ENCODE measurements at places on chromosomes 12 and 14.
A peak's percentile ranks its signal among the peaks of the same experiment; 100 is the strongest.

GRCh38 chr12:94048757-94049156 lies 99.6 kb upstream of the PLXNC1 start:
- DNase-seq = no peak

GRCh38 chr14:24844011-24844410 lies 205.9 kb downstream of the STXBP6 start:
- DNase-seq = no peak

GRCh38 chr12:29376118-29376517 lies 4.9 kb downstream of the ERGIC2 start:
- DNase-seq = no peak

- DNase-seq = no peak
Measured at GRCh38 chr12:68759852-68760251, 13.9 kb downstream of the SLC35E3 start.

DNA sequence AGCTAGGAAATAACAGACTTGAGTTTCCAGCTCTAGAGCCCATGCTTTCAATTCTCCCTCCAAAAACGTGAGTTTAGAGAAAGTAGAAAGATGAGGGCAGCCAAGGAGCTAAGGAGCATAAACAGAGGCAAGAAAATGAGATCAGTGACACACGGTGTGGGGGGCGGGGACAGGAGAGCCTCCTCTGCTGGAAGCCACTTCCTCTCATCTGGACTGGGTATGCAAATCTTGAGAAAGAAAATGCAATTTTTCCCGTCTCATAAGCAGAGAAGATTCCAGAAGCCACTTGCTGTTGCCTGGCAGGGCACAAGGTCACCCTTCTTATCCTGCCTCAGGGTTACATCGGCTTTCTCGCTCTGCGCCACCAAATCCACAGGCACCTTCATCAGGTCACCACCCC lies 6.0 kb downstream of the OR10P1 start:
- DNase-seq = no peak

- peak; percentile 53 for DNase-seq
Measured at GRCh38 chr14:68862954-68863594, 70.2 kb upstream of the ZFP36L1 start.

DNA sequence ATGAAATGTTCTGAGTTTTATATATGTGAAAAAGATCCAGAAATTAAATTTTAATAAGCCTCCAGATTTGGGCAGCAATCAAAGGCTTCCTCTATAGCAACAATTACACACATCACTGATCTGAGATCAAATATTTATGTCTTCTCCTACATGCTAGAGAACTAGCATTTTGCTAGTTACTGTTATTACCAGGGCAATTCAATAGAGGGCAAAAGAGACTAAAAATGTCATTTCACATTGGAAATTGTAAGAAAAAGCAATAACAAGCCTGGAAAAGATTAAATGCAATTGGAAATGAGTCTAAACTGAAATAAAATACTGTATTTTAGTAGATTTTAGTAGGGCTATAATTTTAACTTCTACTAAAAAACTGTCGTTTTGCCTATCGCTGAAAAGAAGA lies 32.6 kb upstream of the ANO6 start:
- no peak for DNase-seq

DNA sequence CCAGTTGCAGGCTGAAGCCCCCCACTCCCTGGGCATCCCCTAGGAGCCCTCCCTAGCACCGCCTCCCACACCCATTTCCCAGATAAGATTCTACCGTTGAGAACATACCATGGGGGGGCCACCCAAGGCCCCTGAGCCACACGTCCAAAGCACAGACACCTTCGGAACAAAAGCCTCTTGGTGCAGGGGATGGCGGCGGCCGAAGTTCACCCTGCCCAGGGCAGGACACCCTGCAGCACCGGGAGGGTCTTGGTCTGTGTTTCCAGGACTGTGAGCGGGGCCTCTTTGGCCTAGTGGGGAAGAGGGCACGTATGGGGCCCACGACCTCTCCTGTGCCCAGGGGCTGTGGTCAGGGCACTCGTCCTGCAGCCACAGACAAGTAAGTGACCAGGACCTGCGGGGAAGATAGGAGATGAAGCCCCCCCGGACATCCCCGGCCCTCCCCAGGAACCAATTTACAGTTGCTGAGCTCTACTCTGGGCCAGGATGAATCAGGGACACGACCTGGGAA lies 154.3 kb upstream of the C14orf180 start:
- no peak for DNase-seq

DNA sequence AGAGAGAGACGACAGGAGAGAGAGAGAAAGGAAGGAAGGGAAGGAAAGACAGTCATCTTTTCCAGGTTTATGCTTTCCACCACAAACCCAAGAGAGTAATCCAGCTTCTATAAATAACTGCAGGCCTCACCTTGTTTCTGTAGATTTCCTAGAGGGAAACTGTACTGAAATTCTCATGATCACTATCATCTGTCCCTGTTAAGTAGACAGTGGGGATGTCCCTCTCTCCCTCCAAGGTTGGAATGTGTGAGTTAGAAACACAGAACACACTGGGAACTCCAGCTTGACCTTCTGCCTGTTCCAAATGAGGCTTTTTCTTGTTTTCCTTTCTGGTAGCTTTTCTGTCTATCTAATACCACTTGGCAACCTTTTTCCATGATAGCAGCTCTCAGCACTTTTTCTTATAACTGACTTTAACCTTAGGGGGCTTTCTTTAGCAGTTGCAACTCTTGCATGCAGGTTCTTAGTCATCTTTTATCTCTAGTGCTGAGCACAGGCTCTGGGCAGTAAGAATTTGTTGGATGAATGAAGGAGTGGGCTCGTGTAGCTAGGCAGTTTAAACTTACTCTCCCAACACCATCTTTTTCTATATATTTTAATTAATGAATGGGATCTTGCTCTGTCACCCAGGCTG lies 22.8 kb upstream of the FBXO33 start:
- no peak for DNase-seq

GRCh38 chr12:104044158-104044557 lies 5.8 kb downstream of the GLT8D2 start:
- DNase-seq = no peak

GRCh38 chr12:89834676-89835075 lies 126.0 kb upstream of the ATP2B1 start:
- DNase-seq = no peak

DNA sequence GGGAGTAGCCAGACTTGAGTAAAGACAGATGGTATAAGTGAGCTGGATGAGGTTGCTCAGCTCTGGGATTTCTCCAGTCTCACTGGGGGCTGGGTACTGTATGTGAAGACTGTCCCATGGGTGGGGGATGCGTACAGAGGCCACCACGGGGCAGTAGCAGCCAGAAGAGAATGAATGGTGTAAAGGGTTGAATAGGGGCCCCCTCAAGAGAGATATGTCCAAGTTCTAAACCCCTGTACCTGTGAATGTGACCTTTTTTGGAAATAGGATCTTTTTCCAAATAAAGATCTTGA lies 21.8 kb upstream of the BCDIN3D start:
- no peak for DNase-seq

DNA sequence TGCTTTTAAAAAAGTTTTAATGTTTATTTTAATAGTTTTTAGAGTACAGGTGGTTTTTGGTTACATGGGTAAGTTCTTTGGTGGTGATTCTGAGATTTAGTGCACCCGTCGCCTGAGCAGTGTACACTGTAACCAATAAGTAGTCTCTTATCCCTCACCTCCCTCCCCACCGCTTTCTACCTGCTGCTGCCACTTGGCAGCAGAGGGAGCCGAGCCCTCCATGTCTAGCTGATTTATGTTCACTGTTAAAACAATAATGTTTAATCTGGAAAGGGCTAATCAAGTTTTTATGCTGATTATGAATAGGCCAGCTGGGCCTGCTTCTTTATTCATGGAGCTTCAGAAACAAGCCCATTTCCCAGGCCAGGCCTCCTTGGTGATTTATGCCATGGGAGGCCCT lies 73.1 kb downstream of the ADCK1 start:
- DNase-seq = no peak

DNA sequence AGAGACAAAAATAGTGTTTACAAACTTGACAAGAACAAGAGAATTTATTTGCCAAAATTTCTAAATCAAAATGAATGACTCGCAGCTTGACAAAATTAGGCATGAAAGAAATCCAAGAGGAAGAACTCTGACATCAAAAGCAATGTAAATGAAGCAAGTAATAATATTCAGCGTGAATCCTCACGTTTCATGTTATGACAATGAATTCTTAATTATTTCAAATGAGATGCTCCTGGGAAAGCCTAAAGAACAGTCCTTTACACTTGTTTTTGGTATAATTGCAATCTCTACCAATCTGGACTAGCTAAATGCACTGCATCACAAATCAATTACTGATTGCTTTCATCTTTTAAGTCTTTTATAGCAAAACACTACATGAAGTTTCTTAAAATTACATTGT lies 29.1 kb downstream of the PIK3C2G start:
- no peak for DNase-seq

GRCh38 chr14:54675236-54676128 lies 108.6 kb downstream of the SAMD4A start:
- DNase-seq = no peak

GRCh38 chr14:23436327-23437132 lies 1.1 kb upstream of the MYH7 start:
- DNase-seq = peak; percentile 71

- DNase-seq = no peak
Measured at GRCh38 chr12:63319386-63319785, 168.4 kb upstream of the AVPR1A start.

- DNase-seq = no peak
Measured at GRCh38 chr14:38004610-38004879, 203.2 kb upstream of the SSTR1 start.

GRCh38 chr12:5376591-5377207 lies 55.2 kb upstream of the NTF3 start:
- no peak for DNase-seq

DNA sequence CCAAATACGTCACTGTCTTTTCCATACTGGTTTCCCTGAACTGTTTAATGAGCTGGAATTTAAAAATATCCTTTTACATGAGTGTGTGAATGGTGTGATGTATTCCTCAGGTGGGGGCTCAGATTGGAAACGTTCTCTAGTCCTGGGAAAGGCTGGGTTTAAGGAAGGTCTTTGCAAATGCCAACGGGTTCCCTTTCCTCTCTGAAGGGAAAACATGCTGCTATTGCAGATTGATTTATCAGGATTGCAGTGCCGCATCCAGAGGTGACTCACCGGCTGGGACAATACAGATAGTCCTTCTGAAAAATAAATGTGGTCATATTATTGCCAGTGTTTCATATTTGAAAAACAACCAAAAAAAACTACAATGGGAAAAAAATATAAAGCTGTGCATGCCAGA lies 193.1 kb upstream of the FLRT2 start:
- no peak for DNase-seq

DNA sequence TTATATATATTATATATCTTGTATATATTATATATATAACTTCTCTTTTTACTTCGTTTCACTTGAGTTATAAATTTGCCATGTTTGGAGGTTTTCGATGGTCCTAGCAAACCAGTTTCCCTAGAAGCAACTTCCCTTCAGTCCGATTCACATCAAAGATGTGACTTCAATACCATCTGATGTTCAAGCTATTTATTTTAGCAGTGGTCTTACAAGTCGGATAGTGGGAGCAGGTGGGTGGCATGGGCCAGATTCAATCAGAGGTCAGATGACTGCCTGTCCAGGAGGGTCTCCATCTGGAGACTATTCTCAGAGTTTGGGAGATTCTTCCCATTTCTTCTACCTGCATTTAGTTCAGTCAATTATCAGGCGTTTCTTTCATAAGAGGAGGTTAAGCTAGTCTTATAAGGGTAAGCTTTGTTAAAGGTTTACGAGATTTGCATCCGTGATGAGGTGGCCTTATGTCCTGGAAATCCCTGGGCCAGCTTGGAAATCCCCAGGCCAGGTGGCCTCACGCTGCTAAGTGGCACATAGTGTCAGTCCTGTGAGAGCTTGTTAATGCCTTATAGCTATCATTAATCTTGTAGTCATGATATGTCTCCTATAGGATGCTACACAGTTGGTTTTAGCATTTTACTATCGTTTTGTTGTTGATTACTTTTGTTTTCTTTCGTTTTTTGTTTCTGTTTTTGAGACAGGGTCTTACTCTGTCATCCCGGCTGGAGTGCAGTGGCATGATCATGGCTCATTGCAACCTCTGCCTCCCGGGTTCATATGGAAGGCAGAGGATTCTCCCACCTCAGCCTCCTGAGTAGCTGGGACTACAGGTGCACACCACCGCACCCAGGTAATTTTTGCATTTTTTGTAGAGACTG lies 145.8 kb downstream of the BICD1 start:
- DNase-seq = no peak

DNA sequence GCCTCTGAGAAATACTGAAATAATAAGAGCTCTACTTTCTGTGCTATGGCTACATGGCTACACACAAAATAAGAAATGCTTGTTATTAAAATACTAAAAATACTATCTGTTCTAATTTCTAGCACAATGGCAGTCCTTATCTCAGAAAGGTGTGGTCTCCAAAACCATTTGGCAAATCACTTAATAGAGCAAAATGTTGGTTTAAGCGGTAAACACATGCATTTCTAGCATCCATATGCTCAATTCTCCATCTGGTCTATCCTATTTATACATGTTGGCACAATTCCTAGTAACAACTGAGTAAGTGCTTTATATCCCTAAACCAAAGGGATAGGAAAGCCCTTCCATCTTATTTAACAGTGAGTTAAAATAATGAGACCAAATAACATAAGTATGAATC lies 107.0 kb downstream of the PAPLN start:
- DNase-seq = no peak

DNA sequence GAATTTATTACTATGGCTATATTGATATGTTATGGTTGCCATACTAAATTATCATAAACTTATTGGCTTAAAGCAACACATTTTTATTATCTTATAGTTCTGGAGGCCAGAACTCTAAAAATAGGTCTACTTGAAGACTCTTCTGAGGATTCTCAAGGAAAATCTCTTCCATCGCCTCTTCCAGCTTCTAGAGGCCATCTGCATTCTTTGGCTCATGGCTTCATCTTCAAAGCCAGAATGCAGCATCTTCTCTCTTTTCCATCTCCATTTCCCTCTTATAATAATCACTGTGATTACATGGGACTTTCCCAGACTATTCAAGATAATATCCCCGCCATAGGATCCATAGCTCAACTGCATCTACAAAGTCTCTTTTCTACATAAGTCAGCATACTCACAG lies 385.4 kb downstream of the RMST start:
- DNase-seq = no peak

DNA sequence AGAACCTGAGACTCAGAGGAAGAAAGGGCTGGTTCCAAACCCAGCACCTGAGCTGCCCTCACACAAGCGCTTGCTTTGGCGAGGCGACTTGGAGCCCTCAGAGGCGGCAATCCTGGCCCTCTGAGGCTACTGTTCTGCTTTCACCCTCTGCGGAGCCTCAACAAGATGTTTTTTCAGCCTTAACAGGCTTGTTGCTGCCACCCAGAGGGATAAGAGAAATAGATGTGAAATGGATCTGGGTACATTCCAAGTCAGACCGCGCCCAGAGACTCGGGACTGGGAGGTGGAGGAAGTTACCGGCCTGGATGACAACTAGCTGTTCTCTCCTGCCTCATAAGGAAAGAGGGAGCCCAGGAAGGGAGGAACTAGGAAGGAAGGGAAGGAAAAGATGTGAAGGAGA lies 89.6 kb downstream of the TTC7B start:
- no peak for DNase-seq
